ENCODE measurements at places on chromosomes 2 and 18.
A peak's percentile ranks its signal among the peaks of the same experiment; 100 is the strongest.

DNA sequence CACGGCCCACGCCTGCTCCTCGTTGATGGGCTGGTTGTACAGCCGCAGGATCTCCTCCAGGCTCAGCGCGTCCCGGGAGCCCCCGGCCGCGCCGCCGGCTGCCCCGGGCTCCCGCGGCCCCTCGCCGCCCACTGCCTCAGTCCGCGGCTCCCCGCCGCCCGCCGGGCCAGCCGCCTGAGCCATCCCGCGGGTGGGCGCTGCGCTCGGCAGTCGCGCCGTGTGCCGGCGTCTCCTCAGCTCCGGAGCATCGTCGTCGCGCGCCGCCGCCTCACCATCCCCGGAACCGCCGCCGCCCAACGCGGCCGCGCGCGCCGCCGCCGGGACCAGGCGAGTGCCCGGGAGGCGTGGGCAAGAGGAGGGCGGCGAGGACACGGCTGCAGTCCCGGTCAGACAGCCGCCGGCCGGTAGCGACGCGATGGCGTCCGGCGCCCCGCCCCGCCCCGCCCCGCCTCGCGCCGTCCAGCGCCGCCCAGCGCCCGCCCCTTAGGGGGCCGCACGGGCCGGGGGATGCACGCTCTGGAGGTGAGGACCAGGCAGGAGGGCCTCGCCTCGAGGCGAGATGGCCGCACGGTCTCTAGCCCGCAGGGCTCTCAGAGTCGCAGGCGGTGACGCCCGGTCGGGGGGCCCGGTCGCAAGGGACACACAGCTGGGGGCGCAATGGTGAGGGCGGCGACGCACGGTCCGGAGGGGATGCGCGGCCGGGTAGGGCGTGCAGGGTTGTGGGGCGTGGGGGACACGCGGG, at the start of gene SPIRE1:
SPIRE1 (minus strand) TSS at position 424 of the 742 bp plus-strand sequence; CDS start at position 183, 241 bp downstream.
- DNase-seq, result peak; percentile 61

GRCh38 chr18:10020171-10020570, 106.4 kb downstream of the VAPA start:
- no peak for DNase-seq

DNA sequence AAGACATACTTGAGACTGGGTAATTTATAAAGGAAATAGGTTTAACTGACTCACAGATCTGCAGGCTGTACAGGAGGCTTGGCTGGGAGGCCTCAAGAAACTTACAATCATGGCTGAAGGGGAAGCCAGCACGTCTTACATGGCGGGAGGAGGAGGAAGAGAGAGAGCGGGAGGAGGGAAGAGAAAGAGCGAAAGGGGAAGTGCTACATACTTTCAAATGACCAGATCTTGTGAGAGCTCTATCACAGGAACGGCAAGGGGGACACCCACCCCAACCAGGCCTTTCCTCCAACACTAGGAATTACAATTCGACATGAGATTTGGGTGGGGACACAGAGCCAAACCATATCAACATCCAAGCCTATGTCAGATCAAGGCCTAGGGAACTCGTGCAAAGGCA, 24.2 kb downstream of the MYL12B start:
- DNase-seq, result no peak

DNA sequence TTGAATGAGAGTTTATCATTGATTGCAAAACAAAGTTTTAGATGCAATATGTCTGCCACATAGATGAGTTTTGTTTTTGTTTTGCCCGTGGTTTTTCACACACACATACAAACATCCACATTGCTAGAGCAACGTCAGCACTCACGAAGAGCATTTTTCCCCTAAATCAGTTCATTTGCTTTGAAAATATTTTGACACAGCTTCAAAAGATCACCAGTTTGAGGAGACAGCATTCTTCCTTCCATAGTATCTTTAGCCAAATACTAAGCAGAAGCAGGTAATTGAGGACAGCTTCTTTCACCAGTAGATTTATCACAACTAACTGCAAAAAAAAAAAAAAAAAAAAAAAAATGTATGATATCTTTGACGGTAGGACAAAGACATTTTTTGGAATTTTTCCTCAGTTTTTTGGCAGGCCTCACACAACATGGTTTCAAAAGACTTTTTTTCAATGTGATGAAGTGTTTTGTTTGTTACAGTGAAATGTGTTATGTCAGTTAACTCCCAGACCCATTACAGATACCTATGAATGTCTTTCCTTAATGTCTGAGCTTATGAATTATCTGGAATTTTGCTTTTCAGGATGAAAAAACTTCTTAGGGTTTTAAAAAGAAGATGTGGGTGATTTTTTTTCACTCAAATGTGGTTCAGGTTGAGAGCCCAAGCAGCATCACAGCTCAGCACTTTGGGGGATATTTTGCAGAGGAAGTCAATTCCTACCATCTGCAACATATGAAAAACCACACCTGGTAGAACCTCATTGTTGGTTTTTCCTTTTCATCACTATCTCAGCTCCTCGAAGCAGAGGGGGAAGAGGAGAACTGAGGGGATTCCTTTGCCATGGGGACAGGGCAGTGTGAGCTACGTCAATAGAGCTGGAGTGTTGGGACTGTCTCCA, 31.6 kb downstream of the AOX1 start:
- DNase-seq, result no peak

DNA sequence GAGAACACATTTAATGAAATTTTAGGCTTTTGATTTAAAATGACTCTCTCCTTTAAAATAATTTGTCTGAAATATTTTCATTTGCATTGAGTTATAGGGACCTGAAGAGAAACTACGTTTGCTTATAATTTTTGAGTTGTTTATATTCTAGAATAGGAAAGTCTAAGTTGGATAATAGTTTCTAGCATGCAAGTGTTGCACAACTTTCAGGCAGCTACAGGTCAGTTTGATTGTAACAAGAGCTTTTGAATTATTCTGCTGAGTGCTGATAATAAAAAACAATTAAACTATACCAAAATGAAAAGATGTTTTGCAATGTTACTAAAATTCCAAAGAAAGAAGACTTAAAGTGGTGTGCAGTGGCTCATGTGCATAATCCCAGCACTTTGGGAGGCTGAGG, 71.0 kb downstream of the PDE1A start:
- no peak for DNase-seq

- DNase-seq, result peak; percentile 44
These were observed 21.8 kb upstream of the TANK start for GRCh38 chr2:161138429-161138828.

- DNase-seq, result peak; percentile 63
These were observed at the start of gene RTKN for GRCh38 chr2:74441690-74442482. TSS of gene RTKN (minus strand) at chr2:74441937. CDS start at chr2:74441816, 121 bp downstream.

DNA sequence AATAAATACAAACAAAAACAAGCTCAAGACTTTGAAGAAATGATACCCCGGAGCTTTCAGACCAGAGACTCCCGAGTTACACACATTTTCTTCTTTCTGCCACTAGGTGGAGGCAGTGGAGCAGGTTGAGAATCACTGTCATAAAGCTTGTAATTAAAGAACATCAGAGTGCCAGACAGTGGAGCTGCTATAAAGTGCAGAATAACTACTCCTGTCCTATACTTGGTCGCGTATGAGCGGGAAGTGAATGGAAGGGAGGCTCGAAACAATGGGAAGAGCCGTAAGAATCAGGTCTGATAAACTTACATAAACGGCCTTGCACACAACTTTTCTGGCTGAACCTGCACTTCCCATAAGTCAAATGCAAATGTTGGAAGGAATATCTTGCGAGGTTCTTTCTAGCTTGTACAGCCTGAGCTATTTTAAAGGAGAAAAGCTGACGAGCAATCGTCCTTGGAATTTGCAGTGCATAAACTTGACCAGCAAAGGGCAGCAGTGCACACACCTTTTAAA, 189.0 kb downstream of the RPIA start:
- DNase-seq, result peak; percentile 49

DNA sequence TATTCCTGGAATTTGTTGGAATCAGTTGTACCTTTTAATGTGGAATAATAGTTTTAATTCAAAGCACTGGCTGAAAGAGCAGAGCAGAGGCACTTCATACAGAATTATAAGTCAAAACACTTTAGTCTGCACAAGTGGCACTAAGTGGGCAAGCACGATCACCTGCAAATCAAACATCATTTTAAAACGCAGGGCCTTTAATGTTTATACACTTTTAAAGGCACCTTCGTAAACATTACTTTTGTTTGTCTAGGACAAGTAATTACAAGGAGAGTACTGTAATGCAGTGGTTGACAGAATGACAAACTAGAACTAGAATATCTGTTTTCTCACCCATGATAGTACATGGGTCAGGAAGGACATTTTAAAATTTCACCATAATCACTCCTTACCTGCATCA, 36.4 kb downstream of the LANCL1 start:
- no peak for DNase-seq

- no peak for DNase-seq
These were observed 39.9 kb downstream of the TGFA start for GRCh38 chr2:70513738-70514137.

- peak; percentile 20 for DNase-seq
These were observed 189.9 kb upstream of the TANK start for GRCh38 chr2:160970052-160970965.

- no peak for DNase-seq
These were observed 72.7 kb upstream of the GLS start for GRCh38 chr2:190807886-190808285.
